Posterior cingulate gyrus (tissue), 11 donors: ENCODE measurements at places on chromosomes 3 and 15.

GRCh38 chr3:154780263-154780662 is 299.9 kb upstream of the MME start:
- no peak for DNase-seq

- DNase-seq, result no peak
Observed at GRCh38 chr3:160637086-160637485, 39.9 kb upstream of the ARL14 start.

DNA sequence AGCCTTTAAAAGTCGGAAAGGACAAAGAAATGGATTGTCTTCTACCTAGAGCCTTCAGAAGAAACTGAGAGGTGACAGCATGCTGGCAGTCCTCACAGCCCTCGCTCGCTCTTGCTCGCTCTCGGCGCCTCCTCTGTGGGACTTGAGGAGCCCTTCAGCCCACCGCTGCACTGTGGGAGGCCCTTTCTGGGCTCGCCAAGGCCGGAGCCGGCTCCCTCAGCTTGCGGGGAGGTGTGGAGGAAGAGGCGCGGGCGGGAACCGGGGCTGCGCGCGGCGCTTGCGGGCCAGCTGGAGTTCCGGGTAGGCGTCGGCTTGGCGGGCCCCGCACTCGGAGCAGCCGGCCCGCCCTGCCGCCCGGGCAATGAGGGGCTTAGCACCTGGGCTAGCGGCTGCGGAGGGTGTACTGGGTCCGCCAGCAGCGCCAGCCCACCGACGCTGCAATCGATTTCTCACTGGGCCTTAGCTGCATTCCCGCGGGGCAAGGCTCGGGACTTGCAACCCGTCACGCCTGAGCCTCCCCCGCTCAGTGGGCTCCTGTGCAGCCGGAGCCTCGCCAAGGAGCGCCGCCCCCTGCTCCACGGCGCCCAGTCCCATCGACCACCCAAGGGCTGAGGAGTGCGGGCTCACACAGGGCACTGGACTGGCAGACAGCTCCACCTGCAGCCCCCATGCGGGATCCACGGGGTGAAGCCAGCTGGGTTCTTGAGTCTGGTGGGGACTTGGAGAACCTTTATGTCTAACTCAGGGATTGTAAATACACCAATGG is 953.8 kb upstream of the GBE1 start:
- DNase-seq, result peak; percentile 73

DNA sequence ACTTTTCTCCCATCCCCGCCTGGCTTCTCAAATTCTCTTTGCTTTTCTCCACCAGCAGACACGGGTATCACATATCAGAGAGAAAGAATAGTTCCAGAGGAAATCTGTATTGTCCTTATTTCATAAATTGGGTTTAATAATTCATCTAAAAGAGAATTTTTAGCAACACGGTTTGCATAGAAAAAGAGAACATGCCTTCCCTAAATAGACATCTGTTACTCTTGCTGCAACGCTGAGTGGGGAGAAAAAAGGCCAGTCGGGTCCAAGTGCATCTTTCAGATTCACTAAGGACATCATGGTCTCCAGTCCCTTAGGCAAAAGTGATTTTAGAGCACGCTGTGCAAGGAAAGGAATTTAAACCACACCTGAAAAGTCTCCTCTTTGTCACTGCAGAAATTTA is 201.3 kb downstream of the ABHD5 start:
- no peak for DNase-seq

GRCh38 chr3:147915057-147915456 is 505.9 kb downstream of the ZIC1 start:
- DNase-seq, result no peak

DNA sequence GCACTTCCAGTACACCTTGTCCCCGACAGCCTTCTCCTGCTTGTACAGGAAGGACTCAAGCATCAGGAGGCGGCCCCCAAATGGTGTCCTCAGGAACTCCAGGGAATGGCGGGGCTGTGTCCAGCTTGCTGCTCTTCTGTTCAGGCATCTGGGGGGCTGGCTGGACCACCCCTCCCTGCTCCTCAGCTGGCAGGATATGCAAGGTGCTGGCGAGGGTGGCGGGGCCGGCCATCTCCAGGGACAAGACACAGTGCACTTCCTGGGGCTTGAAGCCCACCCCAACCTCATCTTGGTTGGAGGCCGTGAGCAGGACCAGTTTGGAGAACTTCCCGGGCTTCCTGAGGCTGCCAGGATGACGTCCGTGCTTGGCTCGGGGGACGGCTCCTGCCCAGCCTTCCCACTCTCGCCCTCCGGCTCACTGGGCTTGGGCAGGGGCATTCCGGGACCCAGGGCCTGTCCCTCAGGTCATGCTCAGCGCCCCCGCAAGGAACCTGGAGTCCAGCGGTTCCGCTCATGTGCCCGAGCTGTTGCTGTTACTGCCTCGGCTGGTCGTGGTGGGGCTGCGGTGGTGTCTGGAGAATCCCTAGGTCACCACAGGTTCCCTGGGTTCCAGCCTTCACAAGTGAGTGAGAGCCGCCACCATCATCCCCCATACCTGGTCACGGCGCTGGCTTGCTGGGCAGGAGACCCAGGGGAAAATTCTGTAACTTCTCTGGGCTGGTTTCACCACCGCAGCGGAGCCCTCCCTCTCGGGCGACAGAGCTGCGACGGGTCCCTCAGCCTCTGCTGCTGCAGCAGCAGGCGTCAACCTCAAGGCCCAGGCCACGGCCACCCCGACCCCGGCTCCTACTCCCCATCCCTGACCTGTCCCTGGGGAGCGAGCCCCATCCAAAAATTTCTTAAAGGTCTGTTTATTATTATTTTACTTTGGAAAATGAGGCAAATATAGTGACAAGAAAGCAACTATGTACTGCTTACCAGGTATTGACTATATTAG is 82.8 kb upstream of the FXR1 start:
- no peak for DNase-seq

- no peak for DNase-seq
Observed at GRCh38 chr15:69718916-69719315, 266.3 kb downstream of the RPLP1 start.

- DNase-seq, result no peak
Observed at GRCh38 chr15:62277816-62278394, 112.8 kb upstream of the C2CD4B start.

DNA sequence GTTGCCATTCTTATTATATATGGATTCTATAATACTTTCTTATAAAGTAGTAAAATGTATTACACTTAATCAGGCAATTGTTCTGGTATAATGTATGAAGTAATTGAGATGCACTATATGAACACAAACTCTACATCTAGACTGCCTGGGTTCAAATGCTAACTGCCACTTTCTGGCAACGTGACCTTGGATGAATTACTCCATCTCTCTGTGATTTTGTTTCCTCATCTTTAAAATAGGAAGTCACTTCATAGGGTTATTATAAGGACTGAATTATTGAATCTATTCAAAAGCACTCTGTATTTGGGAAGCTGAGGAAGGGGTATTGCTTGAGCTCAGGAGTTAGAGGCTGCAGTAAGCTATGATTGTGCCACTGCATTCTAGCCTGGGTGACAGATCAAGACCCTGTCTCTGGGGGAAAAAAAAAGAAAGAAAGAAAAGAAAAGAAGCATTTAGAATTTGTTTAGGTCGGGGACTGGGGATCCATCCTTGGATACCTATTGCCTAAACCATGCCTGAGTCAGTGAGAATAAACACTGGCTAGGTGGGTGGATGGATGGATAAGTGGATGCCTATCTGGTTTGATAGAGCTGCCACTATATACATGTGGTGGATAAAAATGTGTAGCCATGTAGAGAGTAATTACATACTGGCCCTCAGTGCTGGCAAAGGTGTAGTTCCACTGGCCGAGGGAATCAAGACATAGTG is 2.5 kb downstream of the TM4SF1 start:
- DNase-seq, result no peak

DNA sequence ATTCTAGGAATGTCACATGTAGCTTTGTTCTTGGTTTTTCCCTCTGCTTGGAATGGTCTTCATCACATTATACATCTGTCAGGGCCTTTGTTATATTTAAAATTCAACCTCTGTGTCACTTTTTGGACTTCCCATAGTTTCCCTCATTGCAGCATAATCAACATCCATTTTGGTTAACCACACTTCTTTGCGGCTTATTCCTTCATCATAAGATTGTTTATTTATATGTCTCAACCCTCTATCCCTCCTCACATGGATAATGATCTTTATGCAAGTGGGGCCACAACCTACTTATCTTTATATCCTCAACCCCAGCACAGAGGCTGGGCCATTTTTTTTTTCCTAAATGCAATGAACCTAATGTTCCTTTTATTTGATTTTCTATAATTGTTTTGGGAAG is 260.0 kb upstream of the THBS1 start:
- no peak for DNase-seq

DNA sequence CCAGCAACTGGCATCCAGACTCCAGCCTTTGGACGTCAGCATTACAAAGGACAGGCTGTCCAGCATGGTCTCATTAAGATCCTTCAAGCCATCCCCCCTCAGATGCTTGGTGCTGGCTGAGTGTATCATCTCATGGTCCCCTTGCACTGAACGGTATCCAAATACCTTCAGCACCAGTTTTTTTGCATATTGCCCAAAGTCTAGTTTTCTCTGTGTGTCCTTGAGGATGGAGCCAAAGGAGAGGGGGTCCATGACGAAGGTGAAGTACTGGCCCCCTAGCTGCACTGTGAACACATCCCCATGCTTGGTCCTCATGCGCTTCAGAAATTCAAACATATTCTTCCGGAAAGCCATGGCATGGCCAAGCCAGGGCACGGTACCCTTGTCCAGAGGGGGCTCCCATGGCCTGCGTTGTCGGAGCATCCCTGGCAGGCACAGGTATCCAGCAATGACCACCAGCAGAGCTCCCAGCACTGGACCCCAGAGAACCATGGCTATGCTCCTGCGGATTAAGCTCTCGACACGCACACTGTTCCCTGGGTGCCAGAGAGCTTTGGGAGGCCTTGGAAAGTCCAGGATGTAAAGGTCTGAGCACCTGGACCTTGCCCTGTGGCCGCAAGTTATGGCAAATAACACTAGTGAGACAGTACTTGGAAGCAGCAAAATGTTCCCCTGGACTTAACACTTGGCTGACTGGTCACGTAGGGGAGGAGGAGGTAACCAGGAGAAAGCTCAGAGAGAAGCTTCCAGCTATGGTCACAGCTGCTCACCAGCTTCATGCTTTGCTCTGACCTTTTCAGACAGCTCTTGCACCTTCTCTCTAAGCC is at the start of gene CYP8B1:
CYP8B1 (minus strand) TSS at position 555 of the 827 bp plus-strand sequence; CDS start at position 492, 63 bp downstream.
- DNase-seq, result no peak

DNA sequence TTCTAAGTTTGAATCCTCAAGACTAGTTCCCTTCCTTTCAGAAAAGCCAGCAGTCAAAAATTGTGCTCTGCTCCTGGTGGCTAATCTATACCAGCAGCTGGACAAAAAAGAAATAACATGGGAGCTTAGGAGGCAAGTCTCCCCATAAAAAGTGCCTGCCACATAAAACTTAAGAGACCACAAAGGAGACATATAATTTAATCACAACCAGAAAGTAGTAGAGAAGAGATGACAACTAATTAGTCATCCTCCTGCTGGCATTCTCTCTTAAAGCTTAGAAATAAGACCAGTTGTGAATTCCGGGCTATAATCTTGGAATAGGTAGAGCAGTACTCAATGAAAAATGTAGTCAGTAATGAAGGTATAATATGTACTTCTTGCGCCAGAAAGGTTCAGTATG is 20.2 kb upstream of the IMPG2 start:
- DNase-seq, result no peak

GRCh38 chr15:50083424-50084025 is 35.5 kb downstream of the ATP8B4 start:
- DNase-seq, result no peak

DNA sequence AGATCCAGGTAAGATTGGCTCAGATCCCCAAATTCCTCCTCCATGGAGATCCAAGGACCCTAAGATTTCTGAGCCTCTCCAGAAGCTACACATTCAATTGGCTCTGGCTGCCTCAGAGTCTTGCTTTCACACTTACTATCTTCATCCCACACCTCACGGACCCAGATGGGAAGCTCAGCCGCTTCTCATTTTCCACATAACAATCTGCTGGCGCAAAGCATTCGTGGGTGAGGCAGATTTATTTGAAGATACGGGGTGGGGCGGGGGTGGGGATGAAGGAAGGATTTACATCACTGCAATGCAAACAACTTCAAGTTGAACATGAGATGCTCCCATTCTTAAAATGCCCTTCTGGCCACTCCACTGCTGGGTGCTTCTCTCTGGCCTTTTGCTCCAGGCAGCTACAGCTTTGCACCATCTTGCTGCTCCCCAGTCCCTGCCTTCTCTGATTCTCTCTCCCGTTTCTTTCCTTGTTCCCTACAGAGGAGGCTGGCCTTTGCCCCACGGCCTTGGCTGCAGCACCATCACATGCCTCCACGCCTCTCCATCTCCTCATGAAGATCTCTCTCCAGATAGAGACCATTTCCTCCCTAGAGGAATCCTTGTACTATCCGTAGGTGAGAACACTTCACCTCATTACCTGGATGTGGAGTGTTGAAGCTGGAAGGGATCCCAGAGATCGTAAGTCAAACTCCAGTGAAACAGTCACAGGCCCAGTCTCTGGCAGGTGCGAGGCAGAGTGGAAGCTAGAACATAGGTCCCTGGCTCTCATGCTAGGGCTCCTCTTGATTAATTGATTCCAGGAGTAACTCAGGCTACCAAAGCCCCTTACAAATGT is 175.9 kb downstream of the RPLP1 start:
- DNase-seq, result no peak

DNA sequence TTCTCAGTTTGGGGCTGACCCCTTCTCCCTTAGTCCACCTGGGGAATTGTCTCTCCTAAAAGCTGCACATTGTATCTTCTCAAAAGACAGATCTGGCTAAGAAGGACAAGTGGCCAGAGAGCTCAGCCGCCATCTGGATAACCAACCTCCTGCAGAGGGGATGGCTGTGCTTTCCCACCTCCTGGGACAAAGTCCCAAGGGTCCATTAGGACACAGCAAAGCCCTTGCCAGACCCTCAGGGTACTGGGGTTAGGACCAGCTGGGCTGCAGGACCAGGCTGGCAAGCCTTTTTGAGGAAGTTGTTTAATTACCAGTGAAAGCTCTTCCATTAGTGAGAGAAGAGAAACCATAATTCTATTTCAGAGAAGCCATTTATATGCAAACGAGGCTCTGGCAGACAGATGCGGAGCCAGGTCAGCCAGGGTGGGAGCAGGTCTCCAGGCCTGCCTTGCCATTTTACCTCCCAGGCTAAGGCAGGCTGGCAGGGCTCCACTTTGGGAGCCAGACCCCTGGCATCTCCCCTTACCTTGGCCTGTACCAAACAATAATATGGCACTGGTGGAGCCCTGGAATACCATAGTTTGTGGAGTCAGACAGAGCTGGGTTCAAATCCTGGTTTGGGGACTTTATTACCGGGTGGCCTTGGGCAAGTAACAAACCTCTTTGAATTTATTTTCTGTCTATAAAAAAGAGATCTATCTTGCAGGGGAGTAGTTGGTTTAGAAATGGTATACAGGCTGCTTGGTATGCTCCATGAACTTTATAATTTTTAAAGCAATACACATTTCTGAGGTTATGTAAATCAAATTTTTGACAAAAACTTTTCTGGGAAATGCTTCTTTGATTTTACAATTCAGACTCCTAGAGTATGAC is 17.9 kb downstream of the SHF start:
- DNase-seq, result no peak

DNA sequence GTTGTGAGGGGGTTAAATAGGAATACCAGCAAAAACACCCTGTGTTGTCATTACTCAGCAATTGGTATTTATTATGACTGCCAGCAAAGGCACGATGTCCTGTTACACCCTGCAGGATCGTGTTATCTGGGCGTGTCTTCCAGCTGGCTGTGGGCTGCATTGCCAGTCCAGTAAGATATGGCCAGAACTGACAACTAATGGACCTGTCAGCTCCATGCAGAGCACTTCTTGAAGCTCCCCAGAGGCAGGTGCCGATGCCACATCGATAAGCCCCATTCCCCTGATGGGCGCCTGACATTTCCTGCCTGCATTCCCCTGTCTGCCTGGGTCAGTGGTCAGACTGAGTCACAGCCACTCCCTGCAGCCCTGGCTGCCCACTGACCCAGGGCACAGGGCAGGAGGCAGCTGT is 79.7 kb upstream of the RASGRF1 start:
- DNase-seq, result no peak

GRCh38 chr3:54631516-54632325 is 296.1 kb downstream of the LRTM1 start:
- DNase-seq, result no peak
